Type B pancreatic cell (in vitro differentiated cells): ENCODE measurements at places on chromosomes 6 and 20.

DNA sequence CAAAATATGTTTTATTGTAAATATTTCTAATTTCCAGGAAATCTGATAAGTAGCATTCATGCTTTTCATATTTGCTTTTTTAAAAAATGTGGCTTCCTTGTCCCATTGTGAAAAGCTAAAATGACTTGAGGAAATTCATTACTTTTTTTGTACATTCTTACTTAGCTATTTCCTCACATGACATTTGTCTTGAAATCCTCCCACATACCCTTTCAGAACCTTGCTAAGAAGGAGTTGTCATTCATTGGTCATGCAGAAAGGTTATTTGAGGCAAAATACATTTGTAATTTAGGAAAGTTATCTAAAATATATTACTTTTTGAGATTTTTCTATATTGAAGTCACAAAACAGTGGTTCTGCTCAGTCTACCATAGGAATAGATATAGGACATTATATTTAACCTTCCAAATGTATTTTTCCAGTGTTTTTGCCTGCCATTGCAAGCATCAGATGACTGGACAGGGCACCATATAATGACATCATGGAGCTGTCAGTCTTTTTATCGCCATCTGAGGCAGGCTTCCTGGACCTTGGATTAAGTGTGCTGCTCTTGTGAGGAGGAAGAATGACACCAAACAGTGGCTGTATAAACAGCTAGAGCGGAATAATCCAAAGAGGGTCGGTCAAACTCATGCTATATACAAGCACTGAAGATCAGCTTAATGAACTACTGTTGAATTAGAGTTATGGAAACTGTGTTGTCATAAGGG is 109.4 kb upstream of the HCRTR2 start:
- DNase-seq: no peak

DNA sequence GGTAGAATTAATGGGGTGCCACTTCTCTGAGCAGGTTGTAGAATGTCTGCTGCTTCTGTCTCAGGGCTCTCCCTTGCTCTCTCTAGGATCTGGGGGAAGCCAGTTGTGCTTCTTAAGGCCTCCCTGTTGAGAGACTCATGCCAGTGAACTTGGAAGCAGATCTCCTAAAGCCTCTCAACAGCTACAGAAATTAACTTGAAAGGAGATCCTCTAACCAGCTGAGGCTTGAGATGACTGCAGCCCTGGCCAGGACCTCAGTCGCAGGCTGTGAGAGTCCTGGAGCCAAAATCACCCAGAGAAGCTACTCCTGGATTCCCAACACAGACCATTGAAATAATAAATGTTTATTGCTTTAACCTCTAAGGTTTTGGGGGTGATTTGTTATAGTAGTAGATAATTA is 180.2 kb upstream of the MARCKS start:
- no peak for DNase-seq

DNA sequence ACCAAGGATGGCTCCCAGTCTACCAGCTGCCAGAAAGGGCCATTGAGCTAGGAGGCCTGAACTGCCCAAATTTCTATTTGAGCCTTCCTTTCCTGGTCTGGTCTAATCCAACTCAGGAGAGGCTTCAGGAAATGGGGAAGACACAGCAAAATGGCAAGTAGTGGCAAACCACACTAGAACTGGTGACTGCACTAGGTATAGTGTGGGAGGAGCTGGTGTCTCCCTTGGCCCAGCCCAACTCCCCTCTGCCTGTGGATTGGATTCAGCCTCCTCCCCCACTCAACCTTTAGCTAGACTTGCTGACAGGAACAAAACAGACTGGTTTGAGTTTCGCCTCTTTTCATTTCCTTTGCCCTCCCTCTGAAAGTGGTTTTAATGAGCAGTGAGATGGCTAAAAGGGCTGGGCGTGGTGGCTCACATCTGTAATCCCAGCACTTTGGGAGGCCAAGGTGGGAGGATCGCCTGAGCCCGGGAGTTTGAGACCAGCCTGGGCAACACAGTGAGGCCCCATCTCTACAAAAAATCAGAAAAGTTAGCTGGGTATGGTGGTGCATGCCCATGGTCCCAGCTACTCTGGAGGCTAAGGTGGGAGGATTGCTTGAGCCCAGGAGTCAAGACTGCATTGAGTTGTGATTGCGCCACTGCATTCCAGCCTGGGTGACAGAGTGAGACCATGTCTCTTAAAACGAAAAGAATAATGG is 17.5 kb downstream of the MRPS18A start:
- DNase-seq: no peak

- DNase-seq: no peak
Measured at GRCh38 chr20:52193133-52193532, 1.6 kb upstream of the ZFP64 start.

DNA sequence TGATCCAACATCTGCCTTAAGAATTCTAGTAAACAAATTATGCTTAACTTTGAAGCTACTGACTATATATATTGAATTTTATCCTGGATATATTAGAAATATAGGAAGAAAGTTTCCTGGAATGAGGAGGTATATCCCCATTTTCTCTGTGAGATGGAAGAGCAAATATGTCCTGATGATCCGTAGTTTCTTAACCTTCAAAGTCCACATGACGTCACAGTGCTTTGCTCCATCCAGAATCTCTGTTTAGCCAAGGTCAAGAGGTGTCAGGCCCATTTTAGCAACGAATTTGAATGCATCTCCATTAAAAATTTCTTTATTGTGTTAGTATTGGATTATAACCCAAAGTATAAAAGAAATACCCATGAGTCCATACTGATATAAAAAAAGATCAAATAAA is 162.5 kb downstream of the PRL start:
- no peak for DNase-seq

DNA sequence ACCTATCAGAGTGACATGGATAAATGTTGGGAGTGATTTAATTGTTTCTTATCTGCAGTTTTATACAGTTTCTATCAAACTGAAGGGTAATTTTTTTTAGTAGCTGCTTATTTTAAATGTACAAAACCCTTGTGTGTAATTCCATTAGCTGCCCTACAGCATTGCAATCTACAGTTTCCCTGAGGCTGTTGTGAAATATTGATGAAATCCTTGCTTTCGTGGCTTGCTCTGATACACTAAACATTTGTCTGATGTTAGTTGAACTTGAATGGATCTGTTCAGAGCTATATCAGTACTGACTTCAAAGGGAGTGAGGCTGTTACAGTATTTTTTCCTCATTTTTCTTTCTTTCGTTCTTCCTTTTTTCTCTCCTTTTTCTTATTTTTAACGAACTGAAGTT is 255.4 kb downstream of the TSHZ2 start:
- no peak for DNase-seq

DNA sequence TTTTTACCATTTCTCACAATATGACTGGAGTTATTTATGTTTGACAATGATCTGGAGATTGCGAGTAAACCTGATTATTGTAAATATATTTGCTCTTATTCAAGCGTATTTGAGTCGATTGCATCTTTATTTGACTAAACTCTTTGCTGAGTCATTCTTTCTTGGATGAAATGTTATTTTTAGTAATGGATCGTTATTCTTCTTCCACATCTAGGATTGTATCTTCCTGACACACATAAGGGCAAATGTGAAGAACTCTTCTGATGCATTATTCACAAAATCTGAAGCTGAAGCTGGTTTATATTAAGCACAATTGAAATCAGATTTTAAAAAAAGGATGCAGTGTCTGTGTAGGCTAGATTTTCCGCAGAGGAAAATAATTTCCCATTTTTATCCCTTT is 68.2 kb downstream of the SEL1L2 start:
- no peak for DNase-seq

- no peak for DNase-seq
Measured at GRCh38 chr6:107770541-107770940, 53.6 kb downstream of the SCML4 start.
